ENCODE measurements at places on chromosomes 3 and 15.
A peak's percentile ranks its signal among the peaks of the same experiment; 100 is the strongest.

DNA sequence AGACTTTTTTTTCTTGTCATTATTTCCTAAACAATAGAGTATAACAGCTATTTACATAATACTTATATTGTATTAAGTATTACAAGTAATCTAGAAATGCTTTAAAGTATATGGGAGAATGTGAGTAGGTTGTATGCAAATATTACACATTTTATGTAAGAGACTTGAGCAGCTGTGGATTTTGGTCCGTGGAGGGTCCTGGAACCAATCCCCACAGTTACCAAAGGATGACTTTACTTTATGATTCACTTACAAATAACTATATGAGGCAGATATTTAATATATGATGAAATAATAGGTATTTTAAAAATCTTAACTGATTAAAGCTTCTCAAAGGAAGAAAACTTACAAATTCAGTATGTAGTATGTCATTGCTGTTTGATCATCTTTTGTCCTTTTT is 56.3 kb downstream of the PPP2R3A start:
- DNase-seq: no peak

GRCh38 chr15:41989573-41990242 is 17.4 kb upstream of the EHD4 start:
- DNase-seq: peak; percentile 78

DNA sequence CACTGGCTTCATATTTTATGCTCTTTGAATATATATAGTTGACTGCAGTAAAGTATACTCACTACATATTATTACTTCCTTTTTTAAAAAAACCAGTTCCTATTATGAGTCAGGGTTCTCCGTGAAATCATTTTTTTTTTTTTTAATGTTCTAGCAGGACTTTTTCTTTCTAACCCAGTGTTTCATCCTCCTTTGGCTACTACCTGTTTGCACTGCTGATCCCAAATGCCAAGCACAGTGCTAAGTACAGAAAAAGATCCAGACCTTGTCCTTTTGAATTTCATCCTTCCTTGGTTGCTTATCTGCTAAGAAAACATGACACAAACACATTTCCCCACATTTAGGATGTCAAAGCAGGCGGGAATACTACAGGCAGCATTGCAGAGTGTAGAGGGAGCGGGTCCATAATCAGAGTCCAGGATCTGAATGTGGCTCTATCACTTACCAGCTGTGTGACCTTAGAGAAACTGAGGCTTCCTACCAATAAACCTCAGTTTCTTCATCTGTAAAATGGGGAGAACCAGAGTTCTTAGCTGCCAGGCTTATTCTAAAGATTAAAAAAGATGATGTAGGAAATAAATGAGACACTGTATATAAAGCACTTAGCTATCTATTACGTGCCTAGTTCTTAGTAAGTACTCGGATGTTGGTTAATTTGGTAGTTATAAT is 37.2 kb upstream of the ANPEP start:
- DNase-seq: no peak

DNA sequence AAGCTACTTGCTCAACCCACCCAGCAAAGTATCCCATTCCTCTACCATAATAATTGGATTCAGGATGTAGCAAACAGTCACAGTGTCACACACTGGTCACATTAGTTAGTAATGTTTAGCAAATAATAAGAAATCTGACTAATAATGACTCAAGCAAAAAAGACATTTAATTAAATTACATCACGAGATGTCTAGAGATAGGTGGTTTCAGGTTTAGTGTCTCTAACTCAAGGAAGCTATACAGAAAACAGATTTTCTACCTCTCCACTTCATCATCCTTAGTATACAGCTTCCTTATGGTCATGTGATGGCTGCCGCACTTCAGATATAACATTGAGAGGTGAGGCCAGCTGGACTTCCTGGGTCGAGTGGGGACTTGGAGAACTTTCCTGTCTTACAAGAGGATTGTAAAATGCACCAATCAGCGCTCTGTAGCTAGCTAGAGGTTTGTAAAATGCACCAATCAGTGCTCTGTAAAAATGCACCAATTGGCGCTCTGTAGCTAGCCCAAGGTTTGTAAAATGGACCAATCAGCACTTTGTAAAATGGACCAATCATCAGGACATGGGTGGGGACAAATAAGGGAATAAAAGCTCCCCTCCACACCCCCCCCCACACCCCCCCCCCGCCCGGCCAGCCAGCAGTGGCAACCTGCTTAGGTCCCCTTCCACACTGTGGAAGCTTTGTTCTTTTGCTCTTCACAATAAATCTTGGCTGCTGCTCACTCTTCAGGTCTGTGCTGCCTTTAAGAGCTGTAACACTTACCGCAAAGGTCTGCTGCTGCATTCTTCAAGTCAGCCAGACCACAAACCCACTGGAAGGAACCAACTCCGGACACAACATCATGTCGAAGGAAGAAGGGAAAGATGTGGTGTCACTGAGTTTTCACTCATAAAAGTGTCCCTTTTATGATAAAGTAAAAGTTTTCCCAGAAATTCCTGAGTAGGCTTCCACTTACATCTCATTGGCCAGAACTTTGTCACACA is 24.9 kb upstream of the ARPIN start:
- DNase-seq: peak; percentile 11

GRCh38 chr3:80141557-80141956 is 373.8 kb upstream of the ROBO1 start:
- DNase-seq: no peak

- DNase-seq: no peak
These were observed 6.1 kb upstream of the SCAANT1 start for GRCh38 chr3:63918321-63918720.

DNA sequence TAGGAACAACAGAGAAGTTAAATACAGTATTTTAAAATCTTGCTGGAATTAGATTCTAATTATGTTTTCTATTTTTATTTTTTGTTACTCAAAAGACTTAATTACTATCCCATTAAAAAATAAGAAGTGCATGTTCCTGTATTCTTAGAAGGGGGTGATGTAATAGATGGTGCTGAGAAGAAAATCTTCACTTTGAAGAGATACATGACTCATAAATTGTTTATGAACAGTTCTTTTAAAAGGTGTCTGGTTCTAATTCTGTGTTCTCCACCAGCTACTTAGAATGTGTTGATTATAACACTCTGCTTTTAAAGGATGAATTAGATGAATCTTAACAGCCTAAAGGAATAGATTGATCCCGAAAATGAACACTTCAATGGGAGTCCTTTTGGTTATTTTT is 8.2 kb downstream of the RCN2 start:
- DNase-seq: no peak

- no peak for DNase-seq
These were observed 19.9 kb upstream of the ABHD2 start for GRCh38 chr15:89068325-89068784.

GRCh38 chr15:62269504-62269903 is 104.4 kb upstream of the C2CD4B start:
- peak; percentile 29 for DNase-seq

DNA sequence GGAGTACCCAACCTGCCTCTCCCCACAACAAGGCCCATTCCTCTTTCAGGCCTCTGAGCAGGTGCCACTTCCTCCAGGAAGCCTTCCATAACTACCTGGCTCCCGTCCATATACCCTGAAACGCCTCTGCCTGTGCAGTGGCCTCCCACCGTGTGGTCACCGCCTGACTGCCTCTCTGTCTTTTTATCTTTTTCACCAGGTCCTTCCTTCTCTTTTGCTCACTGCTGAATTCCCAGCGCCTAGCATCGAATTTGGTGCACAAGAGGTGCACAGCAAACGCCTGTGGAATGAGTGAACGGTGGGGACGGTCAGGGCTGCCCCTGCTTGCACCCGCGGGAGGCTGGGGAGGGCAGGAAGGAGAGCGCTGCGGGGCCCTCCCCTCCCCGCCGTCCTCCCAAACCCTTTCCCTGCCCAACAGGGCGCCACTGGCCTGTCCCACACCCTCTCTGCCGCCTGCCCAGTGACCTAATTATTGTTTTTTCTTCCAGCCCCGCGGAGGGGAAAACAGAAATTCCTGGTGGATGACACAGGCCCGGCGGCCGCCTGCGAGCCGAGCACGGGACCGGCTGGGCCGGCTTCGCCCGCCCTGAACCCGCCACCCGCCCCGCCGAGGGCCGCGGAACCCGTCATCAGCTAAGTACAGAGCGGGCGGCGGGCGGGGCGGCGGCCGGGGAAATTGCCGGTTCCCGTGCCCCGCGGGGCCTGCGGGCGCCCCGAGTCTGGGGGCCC is 140.1 kb downstream of the SMAD6 start:
- DNase-seq: peak; percentile 78

GRCh38 chr3:16374047-16374934 is 109.3 kb downstream of the OXNAD1 start:
- DNase-seq: no peak

- DNase-seq: no peak
These were observed 35.3 kb downstream of the SLTM start for GRCh38 chr15:58898150-58898680.

GRCh38 chr15:45174577-45174976 is 13.2 kb downstream of the SHF start:
- DNase-seq: no peak

Measured in DMS53 (cell line).